Pulmonary artery endothelial cell (primary cell): ENCODE measurements at places on chromosomes 12 and 14. TPM values are rescaled to one million over a fixed set of nuclear protein-coding genes. Genes with fewer than 3 reads are reported as not detected.

DNA sequence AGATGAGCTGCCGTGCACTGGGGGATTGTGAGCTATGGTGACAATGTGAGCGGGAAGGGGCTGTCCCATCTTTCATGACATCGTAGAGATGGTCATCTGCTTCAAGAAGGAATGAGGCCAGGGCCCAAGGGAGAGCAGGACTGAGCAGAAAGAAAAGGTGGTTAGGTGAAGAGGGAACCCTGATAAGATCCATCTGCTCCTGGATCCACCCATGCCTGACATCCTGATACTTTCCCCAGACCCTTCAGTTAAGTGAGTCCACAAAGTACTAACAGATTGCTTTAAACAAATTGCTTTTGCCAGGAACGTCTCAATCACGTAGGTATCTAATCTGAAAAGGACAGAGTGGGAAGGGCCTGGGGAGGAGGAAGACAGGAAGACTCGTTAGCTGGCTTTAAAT, 25.4 kb upstream of the DLK1 start:
- no peak for DNase-seq

CRACR2A gene
- 7.1 and 19.5 TPM in 2 replicates for total RNA-seq

- DNase-seq, result no peak
These were observed 3.8 kb upstream of the HOXC8 start for GRCh38 chr12:54004841-54005530.

DNA sequence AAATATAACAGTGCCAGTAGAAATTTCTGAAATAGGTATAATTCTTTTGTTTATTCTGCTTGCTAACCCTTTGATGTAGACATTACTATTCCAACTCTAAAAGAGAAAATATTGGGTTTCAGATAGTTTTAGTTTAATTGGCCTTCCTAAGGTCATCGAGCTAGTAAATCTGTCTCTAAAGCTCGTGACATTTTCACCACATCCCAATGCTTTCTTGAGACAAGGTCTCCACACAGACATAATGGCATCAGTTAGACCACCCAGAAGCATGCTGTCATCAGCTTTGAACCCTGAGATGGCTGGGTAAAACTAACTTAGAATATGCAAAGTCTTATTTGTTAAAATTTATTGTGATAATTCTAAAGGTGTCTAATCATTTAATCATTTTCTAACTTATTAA, 52.0 kb downstream of the PIK3C2G start:
- no peak for DNase-seq

- no peak for DNase-seq
These were observed 91.9 kb downstream of the ARMH4 start for GRCh38 chr14:58060077-58060476.

GRCh38 chr14:32657081-32657480, 281.6 kb upstream of the NPAS3 start:
- no peak for DNase-seq

GRCh38 chr12:15712823-15713660, 76.1 kb downstream of the EPS8 start:
- no peak for DNase-seq

CLEC6A gene
- not detected in 2 replicates for total RNA-seq

DNA sequence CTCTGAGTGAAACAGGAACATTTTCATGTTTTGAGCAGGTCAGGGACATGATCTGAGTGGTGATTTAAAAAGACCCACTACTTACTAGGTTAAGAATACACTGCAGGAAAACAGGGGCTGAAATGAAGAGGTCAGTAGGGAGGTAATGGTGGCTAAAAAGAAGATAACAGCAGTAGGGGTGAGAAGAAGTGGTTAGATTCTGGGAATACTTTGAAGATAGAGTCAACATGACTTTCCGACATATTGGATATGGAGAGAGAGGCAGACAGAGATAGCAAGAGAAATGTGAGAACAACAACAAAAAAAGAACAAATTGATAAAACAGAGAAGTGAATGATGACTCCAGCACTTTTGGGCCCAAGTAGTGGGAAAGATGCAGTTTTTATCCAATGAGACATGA, 168.0 kb downstream of the ALX1 start:
- no peak for DNase-seq

PRIM1 gene
- 12.7 and 16.2 TPM in 2 replicates for total RNA-seq

SLC5A8 gene
- not detected in 2 replicates for total RNA-seq

DNA sequence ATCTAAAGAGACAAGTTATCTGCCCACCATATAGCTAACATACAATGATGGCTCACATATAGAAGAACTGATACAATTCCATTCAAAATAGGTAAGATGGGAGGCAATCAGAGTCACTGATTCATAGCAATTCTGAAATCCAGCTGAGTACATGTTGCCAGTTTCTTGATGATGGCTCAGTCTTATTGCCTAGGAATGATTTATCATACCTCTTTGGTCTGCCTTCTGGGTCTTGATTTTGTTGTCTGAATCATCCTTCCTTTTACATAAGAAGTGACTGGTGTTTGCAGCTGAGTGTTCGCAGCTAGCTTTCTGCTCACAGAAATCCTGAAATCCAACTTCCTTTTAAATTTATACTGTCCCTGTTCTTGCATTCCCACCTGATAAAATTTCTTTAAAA, 463.2 kb upstream of the MGAT4C start:
- DNase-seq, result no peak

FGD6 gene
- total RNA-seq, result 15.0 and 17.2 TPM in 2 replicates

PDZRN4 gene
- not detected in 2 replicates for total RNA-seq

DNA sequence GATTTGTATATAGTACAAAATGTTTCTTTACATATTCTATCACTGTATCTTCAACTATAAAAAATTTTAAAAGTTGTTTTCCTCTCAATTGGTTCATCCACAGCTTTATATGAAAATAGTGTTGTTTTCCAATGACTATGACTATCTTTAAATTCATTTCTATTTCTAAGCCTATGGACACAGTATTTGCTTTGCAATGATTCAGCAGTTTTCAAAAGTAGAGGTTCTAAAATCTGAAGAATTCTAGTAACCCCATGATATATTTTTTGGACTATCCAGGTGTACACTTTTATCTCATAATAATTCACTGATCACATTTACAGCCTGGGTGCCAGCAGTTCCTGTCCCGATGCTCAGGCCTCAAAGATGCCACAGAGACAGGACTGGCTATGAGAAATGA, 118.4 kb upstream of the PTPRR start:
- no peak for DNase-seq

GRCh38 chr14:81656811-81657210, 123.2 kb upstream of the SEL1L start:
- no peak for DNase-seq

IAPP gene
- not detected in 2 replicates for total RNA-seq

DNA sequence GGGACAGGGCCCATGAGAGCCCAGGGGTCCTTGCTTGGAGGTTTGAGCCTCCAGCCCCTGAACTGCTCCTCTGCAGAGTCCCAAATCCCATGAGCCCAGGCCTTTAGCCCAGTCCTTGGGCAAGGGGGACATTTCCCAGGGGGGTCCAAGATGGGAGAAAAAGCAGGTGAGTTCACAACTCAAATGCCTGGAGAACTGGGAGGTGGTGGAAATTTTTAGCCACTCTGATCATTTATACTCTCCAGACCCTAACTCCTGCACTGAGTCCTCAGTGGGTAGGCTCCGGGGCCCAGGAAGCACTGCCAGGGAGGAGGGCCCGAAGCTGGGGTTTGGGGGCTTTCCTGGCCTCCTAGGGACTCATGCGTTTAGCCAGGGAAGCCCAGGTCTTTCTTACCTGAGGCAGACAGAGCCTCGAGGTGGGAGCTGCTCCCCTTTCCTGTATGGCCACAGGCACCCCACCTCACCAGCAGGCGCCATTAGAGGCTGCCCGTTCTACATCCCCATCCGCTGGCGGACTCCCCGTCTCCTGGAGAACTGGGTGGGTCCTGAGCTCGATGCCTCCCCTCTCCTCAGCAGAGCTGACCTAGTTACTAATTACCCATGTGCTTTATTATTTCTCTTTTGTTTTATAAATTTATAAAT, 998 bp downstream of the HNF1A start:
- no peak for DNase-seq

GRCh38 chr14:39087493-39087892, 15.5 kb downstream of the SEC23A start:
- no peak for DNase-seq

STAT6 gene
- total RNA-seq, result 62.4 and 70.4 TPM in 2 replicates

DNA sequence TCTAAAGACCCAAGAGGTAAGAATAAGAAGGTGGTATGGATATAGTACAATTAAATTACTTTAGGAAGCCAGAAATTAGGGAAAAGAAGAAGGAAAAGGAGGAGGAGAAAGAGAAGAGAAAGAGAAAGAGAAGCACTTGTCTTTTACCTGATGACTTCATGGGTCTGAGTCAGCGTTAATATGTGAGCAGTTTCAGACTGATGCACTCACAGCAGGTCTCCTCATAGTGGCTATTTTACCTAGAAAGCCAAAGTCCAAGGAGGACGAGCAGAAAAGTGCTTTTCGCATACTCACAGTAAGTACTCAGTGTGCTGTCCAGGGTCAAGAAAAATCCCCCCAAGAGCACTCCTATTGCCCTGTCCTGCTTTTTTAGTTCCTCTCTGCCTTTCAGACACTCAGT, 222.1 kb downstream of the C12orf42 start:
- no peak for DNase-seq

DNA sequence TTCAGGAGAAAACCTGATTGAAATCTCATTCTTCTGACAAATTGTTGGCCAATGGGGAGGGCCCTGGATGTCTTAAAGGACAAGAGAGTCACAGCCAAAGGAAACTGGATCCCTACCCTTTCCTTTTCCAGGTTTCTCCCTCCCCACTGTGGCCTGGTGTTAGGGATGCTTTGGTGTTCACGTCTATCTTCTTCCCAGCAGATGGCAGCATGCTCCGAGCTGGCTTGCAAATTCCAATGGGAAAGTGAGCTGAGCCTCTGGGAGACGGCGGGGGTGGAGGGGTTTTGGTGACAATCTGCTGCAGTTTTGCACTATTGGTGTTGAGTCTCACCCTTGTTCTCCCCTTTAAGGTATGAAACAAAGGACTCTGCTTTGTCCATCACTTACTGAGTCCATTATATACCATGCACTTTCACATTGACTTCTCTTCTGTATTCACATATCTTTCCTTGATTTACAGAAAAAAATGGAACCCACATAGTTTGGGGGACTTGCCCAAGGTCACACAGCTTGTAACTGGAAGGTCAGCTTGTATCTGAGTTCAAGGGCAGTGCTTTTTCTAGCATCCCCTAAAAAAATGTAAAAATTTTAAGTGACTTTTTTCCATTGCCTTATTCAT, 39.3 kb downstream of the CCDC177 start:
- no peak for DNase-seq

PTHLH gene
- 3.0 and 3.4 TPM in 2 replicates for total RNA-seq

GRCh38 chr12:107459641-107460040, 226.0 kb upstream of the PWP1 start:
- no peak for DNase-seq

DNA sequence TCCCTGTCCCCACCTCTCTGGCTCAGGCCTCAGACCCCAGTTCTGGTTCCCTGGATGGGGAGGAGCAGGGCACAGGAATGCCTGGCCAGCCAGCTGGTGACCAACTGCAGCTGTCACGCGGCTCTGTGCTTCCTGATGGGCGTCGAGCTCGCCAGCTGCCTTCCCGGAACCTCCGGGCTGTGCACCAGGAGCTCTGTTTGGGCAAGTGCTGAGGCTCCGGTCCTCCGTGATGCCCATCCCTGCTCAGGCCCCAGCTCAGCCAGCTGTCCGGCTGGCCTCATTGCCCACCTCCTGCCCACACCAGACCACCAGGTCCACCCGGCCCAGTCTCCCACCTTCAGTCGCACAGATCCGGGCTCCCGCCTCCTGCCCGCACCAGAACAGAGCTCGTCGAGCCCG, 4.8 kb downstream of the IFFO1 start:
- no peak for DNase-seq

DNA sequence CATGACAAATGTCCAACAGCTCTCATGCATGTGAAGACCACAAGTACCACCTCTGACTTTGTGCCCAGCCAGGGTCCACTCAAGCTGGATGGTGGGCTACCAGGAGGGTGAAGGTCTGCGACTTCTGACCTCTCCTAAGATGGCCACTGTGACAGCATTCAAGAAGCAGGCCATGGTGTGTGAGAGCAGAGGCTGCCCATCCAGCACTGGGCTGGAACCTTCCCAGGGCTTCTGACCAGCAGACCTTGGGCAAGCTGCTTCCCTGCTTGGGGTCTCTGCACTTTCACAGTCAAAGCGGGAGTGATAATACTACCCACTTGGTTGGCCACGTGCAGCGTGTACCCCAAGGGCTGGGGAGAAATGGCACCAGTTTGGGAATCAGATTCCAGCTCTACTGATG, 10.4 kb downstream of the MMAB start:
- DNase-seq, result no peak

DNA sequence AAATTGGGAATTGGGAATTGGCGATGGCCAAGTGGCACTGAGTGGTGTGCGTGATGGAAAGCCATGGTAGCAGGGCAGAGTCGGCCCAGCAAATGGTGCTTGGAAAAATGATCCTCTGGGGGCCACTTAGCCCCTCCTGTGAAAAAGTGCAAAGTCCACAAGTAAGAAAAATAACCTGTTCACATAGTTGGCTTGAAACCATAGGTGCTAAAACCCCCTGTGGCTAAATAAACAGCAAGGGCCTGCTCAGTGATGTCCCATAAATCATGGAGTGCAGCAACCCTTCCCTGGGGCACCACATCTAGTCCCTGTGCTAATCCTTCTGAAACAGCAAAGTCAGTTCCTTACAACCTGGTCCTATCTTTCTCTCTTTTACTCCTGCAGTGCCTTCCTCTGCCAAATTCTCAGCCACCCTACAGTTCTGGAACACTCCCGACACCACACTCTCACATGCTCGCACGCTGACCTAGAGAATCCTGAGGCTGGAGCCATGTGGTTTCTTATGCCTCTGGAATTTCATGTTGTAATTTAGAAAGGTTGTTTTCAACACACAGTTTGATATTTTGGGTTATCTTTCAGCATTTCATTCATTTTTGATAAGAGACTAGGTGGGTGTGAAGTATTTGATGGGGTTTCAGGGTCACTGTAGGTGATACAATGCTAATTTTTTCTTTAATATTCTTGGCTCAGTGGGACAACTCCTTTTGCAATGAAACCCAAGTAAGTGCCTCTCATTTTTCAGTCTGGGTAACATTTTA, 123.6 kb downstream of the SMOC1 start:
- DNase-seq, result no peak
